Right ventricle myocardium inferior (tissue), 1 donor: ENCODE measurements at places on chromosomes 7 and 10. TPM values are rescaled to one million over a fixed set of nuclear protein-coding genes. Genes with fewer than 3 reads are reported as not detected.

- no peak for DNase-seq
Measured at GRCh38 chr7:15057272-15057671, 154.7 kb upstream of the DGKB start.

DNA sequence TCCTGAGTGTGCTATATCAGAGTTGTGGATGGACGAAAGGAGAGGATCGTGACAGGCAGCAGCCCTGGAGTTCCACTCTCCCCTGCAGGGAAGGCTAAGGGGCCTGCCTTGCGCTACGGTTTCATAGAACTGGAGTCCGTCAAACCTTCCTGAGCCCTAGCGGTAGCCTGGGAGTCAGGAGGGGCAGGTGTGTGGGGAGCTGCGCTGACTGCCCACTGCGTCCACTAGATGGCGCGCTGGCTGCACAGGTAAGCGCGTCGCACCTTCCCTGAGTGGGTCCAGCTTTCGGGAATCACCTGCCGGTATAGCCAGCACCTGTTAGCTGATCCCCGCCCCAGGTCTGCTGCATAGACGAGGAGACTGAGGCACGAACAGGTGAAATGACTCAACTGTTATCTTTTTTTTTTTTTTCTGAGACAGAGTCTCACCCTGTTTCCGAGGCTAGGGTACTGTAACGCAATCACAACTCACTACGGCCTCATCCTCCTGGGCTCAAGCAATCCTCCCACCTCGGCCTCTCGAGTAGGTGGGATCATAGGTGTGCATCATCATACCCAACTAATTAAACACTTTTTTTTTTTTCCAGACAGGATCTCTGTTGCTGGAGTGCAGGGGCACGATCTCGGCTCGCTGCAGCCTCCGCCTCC is 20.2 kb upstream of the BAIAP2L1 start:
- DNase-seq: peak; percentile 76

DNA sequence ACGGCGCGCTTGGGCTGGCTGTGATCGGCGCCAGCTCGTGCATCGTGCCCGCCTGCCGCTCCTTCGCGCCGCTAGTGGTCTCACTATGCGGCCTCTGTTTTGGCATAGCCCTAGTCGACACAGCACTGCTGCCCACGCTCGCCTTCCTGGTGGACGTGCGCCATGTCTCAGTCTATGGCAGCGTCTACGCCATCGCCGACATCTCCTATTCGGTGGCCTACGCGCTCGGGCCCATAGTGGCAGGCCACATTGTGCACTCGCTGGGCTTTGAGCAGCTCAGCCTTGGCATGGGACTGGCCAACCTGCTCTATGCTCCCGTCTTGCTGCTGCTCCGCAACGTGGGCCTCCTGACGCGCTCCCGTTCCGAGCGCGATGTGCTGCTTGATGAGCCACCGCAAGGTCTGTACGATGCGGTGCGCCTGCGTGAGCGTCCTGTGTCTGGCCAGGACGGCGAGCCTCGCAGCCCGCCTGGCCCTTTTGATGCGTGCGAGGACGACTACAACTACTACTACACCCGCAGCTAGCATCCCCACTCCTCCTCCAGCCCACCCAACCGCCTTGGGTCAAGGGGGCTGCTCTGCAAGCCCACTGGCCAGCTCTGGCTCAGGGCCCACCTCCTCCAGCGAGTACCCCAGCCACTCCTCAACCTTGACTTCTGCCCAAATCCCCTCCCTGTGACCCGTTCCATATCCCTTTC is 1.9 kb downstream of the SLC18A3 start:
- DNase-seq: no peak

DNA sequence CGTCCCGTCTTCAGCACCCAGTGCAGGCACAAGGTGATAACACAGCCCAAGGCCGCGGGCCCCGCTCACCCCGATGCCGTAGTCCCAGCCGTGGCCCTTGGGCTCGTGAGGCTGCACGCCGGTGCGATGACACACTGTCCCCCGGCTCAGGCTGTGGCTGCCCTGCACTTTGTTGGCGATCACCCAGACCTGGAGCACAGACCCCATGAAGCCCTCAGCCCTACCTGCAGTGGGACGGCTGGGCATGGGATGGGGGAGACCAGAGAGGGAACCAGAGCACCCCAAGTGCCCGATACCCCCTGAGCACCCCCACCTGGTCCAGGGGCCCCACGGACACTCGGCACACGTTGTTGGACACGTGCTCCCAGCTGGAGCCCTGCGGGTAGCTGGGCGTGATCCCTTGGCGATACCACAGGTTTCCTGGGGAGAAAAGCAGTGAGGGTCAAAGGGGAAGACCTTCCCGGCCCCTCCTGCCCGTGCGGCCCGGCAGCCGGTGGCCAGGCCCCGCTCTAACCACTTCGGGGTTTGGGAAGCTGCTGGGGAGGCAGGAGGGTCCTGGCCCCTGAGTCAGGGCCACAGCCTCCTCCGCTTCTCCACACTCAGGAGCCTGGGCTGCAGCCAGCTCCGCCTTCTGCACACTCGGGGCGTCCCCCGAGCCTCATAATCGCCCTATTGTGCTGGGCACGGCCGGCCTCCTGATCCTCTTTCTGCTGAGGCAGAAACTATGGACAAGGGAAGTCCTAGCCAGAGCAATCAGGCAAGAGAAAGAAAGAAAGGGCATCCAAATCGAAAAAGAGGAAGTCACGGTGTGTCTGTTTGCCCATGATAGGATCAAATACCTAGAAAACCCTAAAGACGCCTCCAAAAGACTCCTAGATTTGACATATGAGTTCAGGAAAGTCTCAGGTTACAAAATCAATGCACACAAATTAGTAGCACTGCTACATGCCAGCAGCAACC is 6.7 kb downstream of the BHLHA15 start:
- peak; percentile 72 for DNase-seq

GRCh38 chr7:34153656-34154270 is 248.4 kb downstream of the BMPER start:
- DNase-seq: no peak

- no peak for DNase-seq
Measured at GRCh38 chr7:48154792-48155413, 16.4 kb upstream of the ABCA13 start.

GRCh38 chr10:106560925-106561640 is 603.4 kb downstream of the SORCS1 start:
- no peak for DNase-seq

DNA sequence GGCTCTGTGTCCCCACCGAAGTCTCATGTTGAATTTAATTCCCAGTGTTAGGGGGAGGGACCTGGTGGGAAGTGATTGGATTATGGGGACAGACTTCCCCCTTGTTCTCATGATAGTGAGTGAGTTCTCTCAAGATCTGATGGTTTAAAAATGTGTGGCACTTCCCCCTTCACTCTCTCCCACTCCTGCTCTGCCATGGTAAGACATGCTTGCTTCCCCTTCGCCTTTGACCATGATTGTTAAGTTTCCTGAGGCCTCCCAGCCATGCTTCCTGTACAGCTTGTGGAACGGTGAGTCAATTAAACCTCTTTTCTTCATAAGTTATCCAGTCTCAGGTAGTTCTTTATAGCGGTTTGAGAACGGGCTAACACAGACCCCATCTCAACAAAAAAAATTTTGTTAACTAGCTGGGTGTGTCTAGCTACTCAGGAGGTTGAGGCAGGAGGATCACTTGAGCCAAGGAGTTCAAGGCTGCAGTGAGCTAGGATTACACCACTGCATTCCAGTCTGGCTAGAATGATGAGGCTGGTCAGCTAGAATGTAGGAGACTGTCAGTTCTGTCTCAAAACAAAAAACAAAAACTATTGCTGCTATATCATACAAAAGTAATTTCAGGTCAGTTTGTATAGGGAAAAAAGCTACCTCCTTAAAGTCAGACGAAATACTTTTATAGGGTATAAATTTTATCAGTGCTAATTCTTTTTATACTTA is 57.7 kb downstream of the ATAD1 start:
- no peak for DNase-seq

- DNase-seq: no peak
Measured at GRCh38 chr7:28102797-28103196, 77.8 kb downstream of the JAZF1 start.

DNA sequence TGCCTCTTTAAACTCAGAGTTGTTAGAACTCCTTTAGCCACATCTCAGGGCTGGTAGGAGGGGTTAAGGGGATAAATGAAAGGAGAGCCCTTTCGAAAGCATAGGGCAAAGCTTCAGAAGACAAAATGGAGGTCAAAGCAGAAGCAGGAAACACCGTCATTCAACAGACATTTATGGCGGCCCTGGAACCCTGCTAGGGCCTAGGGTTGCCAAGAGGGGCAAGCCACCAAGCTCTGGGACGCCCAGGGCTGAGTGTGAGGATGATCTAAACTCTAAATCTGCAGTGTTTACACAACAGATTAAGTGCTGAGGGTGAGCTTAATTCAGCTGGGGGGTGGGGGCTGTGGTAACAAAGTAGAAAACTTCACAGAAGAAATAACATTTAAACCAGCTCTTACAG is 79.0 kb upstream of the NFE2L3 start:
- DNase-seq: no peak

- no peak for DNase-seq
Measured at GRCh38 chr7:135430626-135431025, 79.3 kb downstream of the CNOT4 start.

DNA sequence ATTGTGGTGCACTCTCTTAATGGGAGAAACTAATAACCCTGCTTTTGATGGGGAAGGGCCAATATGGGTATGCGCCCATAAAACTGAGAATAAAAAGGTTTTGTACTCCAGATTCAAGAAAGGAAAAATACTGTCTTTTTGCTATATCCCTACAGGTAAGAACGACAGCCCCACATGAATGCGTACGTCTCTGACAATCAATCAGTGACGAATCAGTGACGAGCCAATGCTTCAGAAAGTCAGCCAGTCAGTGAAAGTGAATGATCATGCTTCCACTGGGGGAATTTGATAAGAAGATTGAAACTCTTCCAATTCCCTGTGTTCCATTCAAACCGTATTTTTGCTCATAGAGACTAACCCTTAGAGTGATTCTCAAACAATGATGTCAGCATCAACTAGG is 26.3 kb downstream of the ARL5B start:
- no peak for DNase-seq

Gene NMT2
- total RNA-seq: 14.3 TPM

Gene HYAL4
- total RNA-seq: not detected

Gene SYT15
- total RNA-seq: 3.2 TPM

Gene ST8SIA6
- 9.3 TPM for total RNA-seq

Gene PTPN12
- total RNA-seq: 45.6 TPM

Gene MICALL2
- total RNA-seq: 9.0 TPM

Gene TMEM120A
- 109 TPM for total RNA-seq
